ENCODE measurements at places on chromosomes 3 and 15. TPM values are rescaled to one million over a fixed set of nuclear protein-coding genes. Genes with fewer than 3 reads are reported as not detected.

The UBA7 gene
- total RNA-seq: 0.54 TPM

The LMCD1 gene
- 1.3 TPM for total RNA-seq

The KLHL40 gene
- total RNA-seq: 0.44 TPM

The IQCH gene
- 4.5 TPM for total RNA-seq

The FANCI gene
- total RNA-seq: 15.8 TPM

The FAM107A gene
- total RNA-seq: not detected

All from glutamatergic neuron (in vitro differentiated cells).